SJCRH30 (cell line): ENCODE measurements at places on chromosomes 11 and 22.

GRCh38 chr11:27934830-27935145, 173.2 kb downstream of the KIF18A start:
- peak overlapping the region; percentile 12; the same call in 1 of the 2 replicates for H3K27ac ChIP-seq
- H3K4me1 ChIP-seq, result 0 out of 2 replicates have a peak, but pooled peaks cover 3% of the 10 kb centered on the region
- H3K36me3 ChIP-seq, result no peaks in the 10 kb centered on the region
- H3K4me3 ChIP-seq, result no peak overlapping the region

GRCh38 chr11:121547574-121547973, 94.8 kb upstream of the SORL1-AS1 start:
- H3K27ac ChIP-seq, result no peak overlapping the region
- no peaks in the 10 kb centered on the region for H3K27me3 ChIP-seq
- no peaks in the 10 kb centered on the region for H3K4me1 ChIP-seq
- no peak overlapping the region for H3K4me3 ChIP-seq

DNA sequence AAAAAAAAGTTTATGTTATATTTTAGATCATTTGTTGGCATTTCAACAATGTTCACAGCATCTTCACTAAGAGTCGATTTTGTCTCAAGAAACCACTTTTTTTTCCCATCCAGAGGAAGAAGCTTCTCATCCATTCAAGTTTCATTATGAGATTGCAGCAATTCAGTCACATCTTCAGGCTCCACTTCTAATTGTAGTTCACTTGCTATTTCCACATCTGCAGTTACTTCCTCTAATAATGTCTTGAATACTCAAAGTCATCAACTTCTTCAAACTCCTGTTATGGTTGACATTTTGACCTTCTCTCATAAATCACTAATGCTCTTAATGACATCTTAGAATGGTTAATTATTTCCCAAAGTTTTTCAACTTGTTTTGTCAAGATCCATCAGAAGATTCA, 61.3 kb upstream of the CHORDC1 start:
- no peak overlapping the region for H3K27ac ChIP-seq
- DNase-seq, result no peak
- H3K4me3 ChIP-seq, result no peak overlapping the region
- no peaks in the 10 kb centered on the region for H3K27me3 ChIP-seq

- no peaks in the 10 kb centered on the region; the same call in 1 of the 2 replicates for H3K27me3 ChIP-seq
- no peaks in the 10 kb centered on the region for H3K36me3 ChIP-seq
- no peak overlapping the region for H3K27ac ChIP-seq
- no peaks in the 10 kb centered on the region for H3K4me1 ChIP-seq
These were observed 26.4 kb downstream of the YWHAH start for GRCh38 chr22:31970490-31971444.

- H3K4me1 ChIP-seq, result no peaks in the 10 kb centered on the region
- DNase-seq, result no peak
- no peak overlapping the region for H3K27ac ChIP-seq
- peaks cover 45% of the 10 kb centered on the region for H3K27me3 ChIP-seq
- no peaks in the 10 kb centered on the region for H3K36me3 ChIP-seq
- no peak overlapping the region for H3K4me3 ChIP-seq
These were observed 1003.7 kb downstream of the BRD1 start for GRCh38 chr22:48823941-48824340.
